Thoracic aorta (tissue), 2 donors: ENCODE measurements at places on chromosomes 7 and 10. TPM values are rescaled to one million over a fixed set of nuclear protein-coding genes. Genes with fewer than 3 reads are reported as not detected.

WDR91 gene
- total RNA-seq: 36.2 TPM

DNA sequence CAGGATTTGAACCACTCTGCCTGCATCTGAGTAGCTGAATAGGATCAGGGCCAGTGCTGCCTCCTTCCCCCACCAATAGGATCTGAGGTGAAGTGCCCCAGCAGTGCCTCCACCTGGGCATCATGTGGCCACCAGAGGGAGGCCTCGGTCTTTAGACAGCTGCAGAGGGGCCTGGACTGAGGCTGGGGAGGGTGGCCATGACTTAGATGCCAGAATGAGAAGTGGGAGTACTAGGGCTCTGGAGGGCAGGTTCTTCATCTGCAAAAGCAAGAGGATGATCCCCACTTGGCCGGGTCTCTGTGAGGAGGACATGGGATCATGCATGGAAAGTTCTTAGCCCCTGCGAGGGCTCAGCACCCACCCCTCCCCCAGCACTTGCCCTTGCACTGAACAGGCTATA, 56.9 kb downstream of the NEUROG3 start:
- H3K4me1 ChIP-seq: no peaks in the 10 kb centered on the region
- H3K27me3 ChIP-seq: no peaks in the 10 kb centered on the region
- H3K27ac ChIP-seq: no peak overlapping the region
- no peak for DNase-seq
- H3K4me3 ChIP-seq: no peak overlapping the region

GRCh38 chr10:29063806-29064644, 224.8 kb upstream of the LYZL1 start:
- H3K27ac ChIP-seq: no peak overlapping the region
- H3K27me3 ChIP-seq: no peaks in the 10 kb centered on the region
- H3K4me3 ChIP-seq: no peak overlapping the region
- no peak for DNase-seq
- H3K4me1 ChIP-seq: no peaks in the 10 kb centered on the region

TMEM225B gene
- not detected for total RNA-seq

CCDC6 gene
- total RNA-seq: 70.9 TPM

DNA sequence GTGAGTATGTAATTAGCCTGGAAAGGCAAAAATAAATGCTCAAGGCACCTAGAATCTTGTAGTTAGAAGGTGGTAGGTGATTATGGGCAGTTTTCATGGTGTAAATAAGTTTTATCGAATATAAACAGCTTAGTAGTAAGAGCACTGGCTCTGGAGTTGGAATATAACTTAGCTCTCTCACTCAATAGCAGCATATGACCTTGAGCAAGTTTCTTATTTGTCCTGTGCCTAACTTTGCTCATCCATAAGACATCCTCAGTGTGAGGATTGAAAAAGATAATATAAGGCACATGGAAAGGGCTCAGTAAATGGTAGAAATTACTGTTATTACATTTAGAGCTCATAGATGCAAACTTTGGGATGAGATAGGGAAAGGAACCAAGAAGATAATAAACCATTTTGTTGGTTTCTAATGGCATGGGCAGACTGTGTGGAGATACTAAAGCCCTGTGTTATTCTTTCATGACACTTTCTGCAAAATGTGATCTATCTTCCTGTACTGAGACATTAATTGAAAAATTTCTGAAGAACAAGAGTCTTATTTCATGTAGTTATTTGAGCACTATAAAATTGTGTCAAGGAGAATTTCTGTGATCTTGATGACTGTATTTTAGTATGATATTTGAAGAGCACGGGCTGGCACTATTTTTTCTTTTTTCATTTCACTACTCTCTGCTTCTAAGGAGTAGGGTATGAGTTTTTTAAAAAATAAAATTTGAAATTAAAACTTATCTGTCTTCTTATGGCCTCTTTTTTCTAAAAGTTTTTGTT, 3.1 kb downstream of the SLK start:
- H3K27ac ChIP-seq: no peak overlapping the region
- no peaks in the 10 kb centered on the region for H3K36me3 ChIP-seq
- DNase-seq: no peak
- peaks cover 22% of the 10 kb centered on the region for H3K4me1 ChIP-seq

TIAL1 gene
- total RNA-seq: 72.4 TPM

DNA sequence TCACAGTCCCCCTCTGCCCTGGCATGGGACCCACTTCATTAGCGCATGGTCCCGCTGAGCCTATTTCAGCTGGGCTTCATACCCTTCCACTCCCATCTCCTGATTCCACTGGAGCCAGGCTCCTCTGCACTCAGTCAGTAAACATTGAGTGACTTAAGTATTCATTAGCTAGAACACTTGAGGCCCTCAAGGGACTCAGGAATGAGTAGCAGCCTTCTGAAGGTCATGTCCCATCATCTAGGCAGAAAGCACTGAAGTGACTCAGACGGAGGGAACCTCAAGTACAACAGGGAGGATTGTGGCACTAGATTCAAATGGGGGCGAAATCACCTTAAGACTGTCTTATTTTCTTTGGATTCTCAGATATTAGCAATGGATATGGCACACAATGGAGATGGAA, 186.6 kb upstream of the INHBA start:
- H3K36me3 ChIP-seq: no peaks in the 10 kb centered on the region
- no peak overlapping the region for H3K4me3 ChIP-seq
- H3K4me1 ChIP-seq: peaks cover 10% of the 10 kb centered on the region

- no peak overlapping the region for H3K27ac ChIP-seq
- no peak for DNase-seq
- no peaks in the 10 kb centered on the region for H3K27me3 ChIP-seq
- no peak overlapping the region for H3K4me3 ChIP-seq
- H3K4me1 ChIP-seq: peaks cover 5% of the 10 kb centered on the region
- no peaks in the 10 kb centered on the region for H3K36me3 ChIP-seq
These were observed 83.0 kb upstream of the INSYN2A start for GRCh38 chr10:127279334-127279774.

CHCHD1 gene
- total RNA-seq: 20.7 TPM

DDC gene
- total RNA-seq: 0.85 TPM

- H3K36me3 ChIP-seq: no peaks in the 10 kb centered on the region
- no peaks in the 10 kb centered on the region for H3K27me3 ChIP-seq
- no peak for DNase-seq
- H3K27ac ChIP-seq: no peak overlapping the region
These were observed 60.6 kb upstream of the ANTXRL start for GRCh38 chr10:46226232-46226631.

GRCh38 chr7:36387435-36388231, 2.0 kb upstream of the ANLN start:
- H3K4me1 ChIP-seq: no peaks in the 10 kb centered on the region
- DNase-seq: no peak
- H3K4me3 ChIP-seq: no peak overlapping the region
- no peak overlapping the region for H3K27ac ChIP-seq
- no peaks in the 10 kb centered on the region for H3K36me3 ChIP-seq
